ENCODE measurements at places on chromosomes 5 and 9.

- DNase-seq: peak; percentile 25
These were observed 190.9 kb downstream of the FSTL4 start for GRCh38 chr5:133421394-133421793.

- no peak for DNase-seq
These were observed 1.3 kb downstream of the DMRT1 start for GRCh38 chr9:842635-843426.

GRCh38 chr9:16348531-16348930, 521.9 kb downstream of the BNC2 start:
- no peak for DNase-seq

DNA sequence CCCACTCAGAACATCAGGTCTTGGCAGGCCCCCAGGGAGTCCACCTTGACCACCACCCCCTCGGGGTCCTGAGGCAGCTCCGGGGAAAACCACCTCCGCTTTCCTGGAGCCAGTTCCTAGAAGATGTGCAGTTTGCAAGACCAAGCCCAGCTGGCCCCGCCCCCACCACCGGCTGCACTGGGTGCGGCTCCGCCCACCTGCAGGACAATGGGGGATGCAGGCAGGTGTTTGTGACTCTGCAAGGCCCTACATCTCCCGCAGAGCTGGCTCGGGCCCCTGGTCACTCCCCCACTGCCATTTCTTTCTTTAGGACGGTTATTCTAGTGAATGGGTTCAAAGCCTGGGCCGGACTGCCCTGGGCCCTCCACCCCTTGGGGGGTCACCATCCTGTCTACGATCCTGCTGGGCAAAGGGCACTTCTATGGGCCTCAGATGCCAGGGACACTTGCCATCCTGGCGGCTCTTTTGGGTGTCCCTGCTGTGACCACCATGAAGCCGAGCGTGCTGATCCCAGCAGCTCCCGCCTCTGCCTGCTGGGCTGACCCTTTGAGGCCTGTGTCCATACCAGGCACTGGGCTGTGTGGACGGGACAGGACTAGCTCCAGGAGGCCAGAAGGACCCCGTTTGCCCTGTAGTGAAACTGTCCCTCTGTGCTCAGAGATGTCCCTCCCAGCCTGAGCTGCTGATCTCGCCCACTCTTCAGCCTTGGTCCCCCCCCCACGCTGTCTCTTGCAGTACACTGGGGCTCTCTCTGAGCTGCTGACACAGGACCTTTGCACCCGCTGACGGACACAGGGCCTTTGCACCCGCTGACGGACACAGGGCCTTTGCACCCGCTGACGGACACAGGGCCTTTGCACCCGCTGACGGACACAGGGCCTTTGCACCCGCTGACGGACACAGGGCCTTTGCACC, 5.9 kb upstream of the NACC2 start:
- DNase-seq: no peak

- DNase-seq: peak; percentile 63
These were observed 220.0 kb downstream of the PDE4D start for GRCh38 chr5:59673438-59674058.

GRCh38 chr9:119588874-119589744, 219.9 kb upstream of the BRINP1 start:
- no peak for DNase-seq

- no peak for DNase-seq
These were observed 8.8 kb upstream of the PLIN2 start for GRCh38 chr9:19136129-19136528.

- DNase-seq: no peak
These were observed 380.1 kb upstream of the NUDT12 start for GRCh38 chr5:103942587-103943186.

DNA sequence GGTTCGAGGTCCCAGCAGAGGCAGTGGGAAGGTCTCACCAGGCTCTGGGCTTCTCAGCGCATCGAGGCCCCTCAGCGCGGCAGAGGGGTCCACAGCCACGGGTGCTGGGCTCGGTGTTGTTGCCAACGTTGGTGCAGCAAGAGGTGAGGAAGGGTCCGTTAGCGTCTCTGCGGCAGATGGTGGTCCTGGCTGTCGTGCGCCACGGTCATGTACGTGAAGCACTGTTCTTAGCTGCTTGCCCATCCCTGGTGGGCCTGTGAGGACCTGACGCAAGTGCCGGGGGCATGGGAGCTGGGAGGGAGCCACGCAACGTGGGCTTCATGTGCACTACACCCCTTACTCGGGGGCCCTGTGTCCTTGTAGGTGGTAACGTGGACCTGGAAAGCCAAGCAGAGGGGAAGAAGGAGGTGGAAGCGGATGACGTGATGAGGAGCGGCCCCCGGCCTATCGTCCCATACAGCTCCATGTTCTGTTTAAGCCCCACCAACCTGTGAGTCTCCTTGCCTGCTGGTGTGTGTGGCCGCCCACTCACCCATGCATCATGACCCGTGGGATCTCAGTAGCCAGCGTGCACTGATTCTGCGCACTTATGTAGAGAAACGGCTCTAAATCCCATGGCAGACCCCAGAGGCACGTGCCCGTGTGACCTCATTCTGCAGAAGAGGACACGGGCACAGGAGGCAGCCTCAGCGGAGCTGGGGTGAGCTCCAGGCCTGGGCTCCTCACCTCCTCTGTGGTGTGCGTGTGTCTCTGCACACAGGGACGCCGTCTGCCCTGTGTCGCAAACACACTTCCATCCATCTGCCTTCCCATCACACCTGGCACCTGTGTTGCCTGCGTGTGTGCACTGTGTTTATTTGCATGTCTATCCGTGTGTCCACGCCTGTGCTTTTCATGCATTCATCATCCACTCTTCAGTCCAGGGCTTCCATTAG, 166.1 kb downstream of the CACNA1B start:
- DNase-seq: no peak

GRCh38 chr9:2261421-2262103, 246.4 kb downstream of the SMARCA2 start:
- DNase-seq: no peak

GRCh38 chr5:170355601-170356098, 33.5 kb downstream of the KCNMB1 start:
- DNase-seq: no peak

GRCh38 chr9:126558051-126558665, 55.6 kb upstream of the LMX1B start:
- DNase-seq: peak; percentile 76

Data from cardiac muscle cell (in vitro differentiated cells and primary cell).